Stimulated activated CD4-positive, alpha-beta T cell treated with anti-CD3 and anti-CD28 coated beads, Interleukin-1b, Interleukin-23, amount 100 ng/mL, for 24 hours (primary cell): ENCODE measurements at places on chromosomes 1 and 21.

DNA sequence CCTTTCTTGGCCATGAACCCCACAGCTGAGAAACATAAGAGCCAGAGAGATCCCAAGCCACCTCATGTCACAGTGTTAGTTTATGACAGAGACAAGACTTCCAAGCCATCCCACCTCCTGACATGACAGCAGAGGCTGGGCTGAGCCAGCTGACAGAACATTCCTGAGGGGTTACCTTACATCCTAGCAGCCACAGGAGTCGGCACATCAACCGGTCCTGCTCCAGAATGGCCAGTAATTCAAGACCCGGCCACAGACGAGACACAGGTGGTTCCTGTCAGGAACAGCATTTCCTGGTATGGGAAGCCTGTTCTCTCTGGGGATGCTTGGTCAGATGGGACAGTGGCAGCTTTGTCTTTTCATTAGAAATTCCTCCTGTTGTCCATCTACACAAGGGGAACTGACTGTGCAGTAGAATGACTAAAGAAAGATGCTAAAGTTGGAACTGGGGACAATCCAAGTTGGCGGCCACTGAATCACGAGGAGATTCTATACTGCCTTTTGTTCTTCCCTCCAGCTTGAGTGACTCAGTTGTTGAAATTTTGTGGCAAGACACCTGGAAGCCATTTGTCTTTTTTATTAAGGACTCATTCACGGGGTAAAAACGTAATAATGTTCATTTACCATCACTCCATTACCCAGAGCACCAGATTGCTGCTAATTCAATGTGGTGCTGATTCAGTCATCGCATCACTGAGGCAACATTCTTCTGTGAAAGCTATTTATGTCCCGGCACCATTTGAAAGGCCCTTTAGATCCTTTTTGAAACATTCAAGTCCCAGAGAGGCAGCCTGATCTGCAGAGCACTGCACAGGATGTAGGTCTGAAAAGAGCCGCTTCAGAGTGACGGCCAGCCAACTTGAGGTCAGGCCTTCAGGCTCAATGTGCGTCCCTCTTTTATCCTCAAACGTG is 37.2 kb upstream of the NPL start:
- DNase-seq: no peak

- DNase-seq: no peak
Measured at GRCh38 chr1:101150670-101151069, 86.1 kb upstream of the S1PR1 start.

- no peak for DNase-seq
Measured at GRCh38 chr1:24191860-24192259, 4.8 kb upstream of the IFNLR1 start.

GRCh38 chr1:7580923-7581753 is 190.0 kb upstream of the VAMP3 start:
- DNase-seq: no peak

- no peak for DNase-seq
Measured at GRCh38 chr21:42219606-42220137, 732 bp downstream of the ABCG1 start.

GRCh38 chr1:6596886-6597776 is 5.5 kb downstream of the KLHL21 start:
- DNase-seq: no peak

DNA sequence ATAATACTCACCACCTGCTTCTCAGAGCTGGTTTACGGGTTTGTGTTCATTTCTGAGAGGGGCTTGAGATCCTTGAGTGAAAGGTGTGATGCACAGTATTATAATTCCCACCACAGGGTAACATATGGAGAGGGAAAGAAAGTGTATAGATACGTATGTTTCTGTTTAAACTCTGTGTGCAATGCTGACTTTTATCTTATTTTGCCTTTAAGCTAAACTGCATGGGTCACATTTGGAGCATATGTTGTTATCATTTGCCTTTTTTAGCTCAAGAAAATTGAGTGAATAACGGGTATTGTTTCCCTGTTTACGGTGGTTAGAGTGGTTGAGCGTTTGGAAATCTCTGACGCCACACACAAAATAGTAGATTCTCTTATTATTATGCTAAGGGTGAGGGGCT is 191.1 kb upstream of the NFIA start:
- DNase-seq: no peak

- no peak for DNase-seq
Measured at GRCh38 chr21:41070284-41070683, 97.7 kb upstream of the BACE2 start.
